Activated T-cell treated with anti-CD3 and anti-CD28 coated beads, Interleukin-2, amount 50 U/mL, for 24 hours (primary cell): ENCODE measurements at places on chromosomes 5 and 9.

GRCh38 chr9:68507130-68507805, 33.4 kb downstream of the TMEM252 start:
- DNase-seq, result no peak

- no peak for DNase-seq
Observed at GRCh38 chr5:57383093-57383861, 99.3 kb downstream of the ACTBL2 start.

DNA sequence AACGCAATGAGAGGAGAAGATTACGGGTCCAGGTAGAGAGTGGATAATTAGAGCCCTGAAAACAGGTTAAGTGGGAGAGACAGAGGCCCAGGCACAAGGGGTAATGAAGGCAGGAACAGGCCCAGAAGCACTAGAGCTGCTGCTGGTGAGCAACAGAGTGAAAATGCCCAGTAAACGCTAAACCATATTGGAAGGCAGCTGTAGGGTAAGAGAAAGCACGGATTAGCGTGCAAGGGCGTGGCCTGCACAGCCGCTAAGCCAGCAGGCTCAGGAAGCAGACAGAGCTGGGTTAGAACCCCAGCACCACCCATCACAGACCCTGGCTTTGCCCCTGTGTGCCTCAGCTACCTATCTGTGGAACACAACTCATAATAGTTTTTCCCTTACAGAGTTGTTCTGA, 93.2 kb downstream of the PAX5 start:
- no peak for DNase-seq

DNA sequence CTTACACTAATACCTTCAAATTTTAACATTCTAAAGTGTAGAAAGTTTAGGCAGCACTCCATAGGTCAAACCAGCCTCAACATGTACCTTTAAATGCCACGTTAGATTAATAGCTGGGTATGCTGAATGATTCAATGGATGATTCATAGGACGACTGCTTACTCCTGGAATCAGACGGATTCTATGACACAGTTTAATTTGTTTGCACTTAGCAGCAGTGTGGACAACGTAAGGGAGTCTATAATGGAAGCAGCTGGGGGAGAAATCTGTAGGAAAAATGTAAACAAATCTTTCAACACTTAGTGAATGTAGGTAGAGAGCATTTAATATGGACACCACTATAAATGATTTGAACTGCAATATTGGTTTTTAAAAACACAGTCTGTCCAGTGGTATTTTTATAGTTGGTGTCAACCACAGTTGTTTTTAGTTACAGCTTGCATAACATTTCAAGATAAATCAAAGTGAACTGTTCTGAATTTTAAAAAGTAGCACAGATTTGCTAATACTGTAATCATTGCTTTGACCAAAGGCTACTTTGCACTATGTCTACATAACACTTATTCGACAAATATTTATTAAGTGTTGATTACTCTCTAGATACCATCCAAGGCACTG, 701.5 kb upstream of the MEF2C start:
- DNase-seq, result no peak

DNA sequence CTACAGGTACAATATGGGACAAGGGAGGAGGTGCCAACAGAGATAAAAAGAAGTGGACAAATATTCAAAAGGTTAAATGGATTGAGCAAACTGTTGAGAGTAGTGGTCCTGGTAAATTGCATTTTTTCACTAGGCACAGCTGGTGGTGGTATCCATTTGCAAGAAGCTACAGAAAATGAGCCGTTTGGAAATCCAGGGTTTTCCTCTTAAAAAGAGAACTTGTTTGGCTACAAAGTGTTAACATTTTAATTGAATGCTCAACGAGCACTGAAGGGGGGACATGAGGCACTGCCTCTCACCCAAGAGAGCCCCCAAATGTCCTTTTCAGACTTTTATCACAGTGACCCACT, 491 bp upstream of the ZCCHC9 start:
- no peak for DNase-seq

DNA sequence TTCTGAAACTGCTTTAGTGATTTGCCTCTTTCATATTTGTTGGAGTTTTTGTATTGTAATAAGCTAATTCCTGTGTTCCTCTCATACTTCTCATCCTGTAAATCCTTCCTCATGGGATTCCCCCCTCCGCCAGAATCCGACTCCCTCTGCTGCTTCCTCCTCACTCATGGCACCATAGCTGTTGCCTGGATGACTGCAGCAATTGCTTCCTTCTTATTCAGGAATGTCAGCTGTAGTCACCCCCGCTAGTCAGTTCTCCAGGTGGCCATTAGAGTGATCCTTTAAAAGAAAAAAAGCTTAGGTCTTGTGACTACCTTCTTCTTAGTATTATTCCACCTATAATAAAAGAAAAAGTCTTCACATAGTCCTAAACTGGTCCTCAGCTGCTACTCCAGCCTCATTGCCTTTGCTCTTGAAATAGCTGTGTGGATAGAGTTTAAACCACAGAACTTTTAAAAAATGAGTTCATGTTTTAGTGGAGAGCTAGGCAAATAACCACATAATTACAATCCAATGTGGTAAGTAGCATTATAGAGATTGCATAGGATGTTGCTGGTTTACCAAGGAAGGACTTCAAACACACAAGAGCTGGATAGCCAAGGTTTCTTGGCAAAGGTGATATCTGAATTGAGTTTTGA, 227.3 kb downstream of the KDM4C start:
- no peak for DNase-seq

DNA sequence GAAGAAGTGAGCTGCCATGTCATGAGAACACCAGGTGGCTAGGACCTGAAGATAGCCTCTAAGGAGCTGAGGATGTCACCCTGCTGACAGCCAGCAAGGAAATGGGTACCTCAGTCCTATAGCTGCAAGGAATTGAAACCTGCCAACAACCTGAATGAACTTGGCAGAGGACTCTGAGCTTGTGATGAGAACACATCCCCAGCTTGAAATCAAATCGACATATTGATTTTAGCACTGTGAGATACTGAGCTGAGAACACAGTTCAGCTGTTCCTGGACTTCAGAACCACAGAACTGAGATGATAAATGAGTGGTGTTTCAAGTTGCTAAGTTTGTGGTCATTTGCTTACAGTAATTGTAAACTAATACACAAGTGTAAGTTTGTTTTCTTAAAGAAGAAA, 5.5 kb upstream of the RASEF start:
- no peak for DNase-seq

GRCh38 chr5:15719784-15720183, 219.8 kb downstream of the FBXL7 start:
- no peak for DNase-seq

GRCh38 chr9:83287021-83287420, 224.1 kb upstream of the RASEF start:
- no peak for DNase-seq

- DNase-seq, result peak; percentile 40
Observed at GRCh38 chr5:138979684-138980280, 104.6 kb upstream of the LRRTM2 start.

GRCh38 chr9:129202613-129203555, 24.8 kb upstream of the IER5L start:
- DNase-seq, result peak; percentile 97

DNA sequence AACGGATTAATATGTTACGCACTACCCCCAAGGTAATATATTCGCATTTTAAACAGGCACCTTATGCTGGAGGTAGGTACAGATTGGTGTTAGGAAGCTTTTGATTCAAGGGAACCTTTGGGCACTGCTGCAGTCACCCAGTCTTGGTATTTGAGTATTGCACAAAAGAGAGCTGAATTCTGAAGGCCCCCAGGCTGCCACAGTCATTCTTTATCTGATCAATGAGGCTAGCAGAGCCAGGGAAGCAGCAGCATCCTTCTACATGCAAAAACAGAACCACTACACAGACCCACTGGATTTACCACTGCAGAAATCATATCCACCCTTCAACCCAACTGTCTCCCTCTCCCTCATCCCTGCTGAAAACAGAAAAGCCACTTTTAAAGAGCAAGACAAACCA, 121.2 kb upstream of the GRIN3A start:
- DNase-seq, result no peak

DNA sequence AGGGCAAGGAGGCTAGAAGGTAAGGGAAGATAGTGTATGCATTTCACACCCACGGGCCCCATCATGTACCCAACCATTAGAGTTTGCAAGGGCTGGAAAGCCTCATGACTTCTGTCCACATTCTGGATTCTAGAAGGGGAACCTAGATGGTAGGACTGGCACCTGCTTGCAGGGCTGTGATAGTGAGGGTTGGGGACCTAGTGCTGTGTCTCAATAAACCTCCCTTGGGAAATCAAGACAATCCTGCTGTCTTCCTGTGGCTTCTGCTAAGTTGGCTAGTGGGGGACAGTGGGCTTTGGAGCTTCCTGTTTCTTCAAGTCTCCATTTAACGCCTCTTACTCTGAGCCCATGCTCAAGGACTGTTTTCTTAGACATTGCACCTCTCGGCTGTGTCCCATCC, 43.6 kb upstream of the SYNPO start:
- no peak for DNase-seq

GRCh38 chr5:14215901-14216300, 72.8 kb downstream of the TRIO start:
- DNase-seq, result no peak

- DNase-seq, result no peak
Observed at GRCh38 chr5:140363631-140364471, 3.9 kb downstream of the SLC4A9 start.

GRCh38 chr9:281741-282645, 67.3 kb downstream of the DOCK8 start:
- no peak for DNase-seq

DNA sequence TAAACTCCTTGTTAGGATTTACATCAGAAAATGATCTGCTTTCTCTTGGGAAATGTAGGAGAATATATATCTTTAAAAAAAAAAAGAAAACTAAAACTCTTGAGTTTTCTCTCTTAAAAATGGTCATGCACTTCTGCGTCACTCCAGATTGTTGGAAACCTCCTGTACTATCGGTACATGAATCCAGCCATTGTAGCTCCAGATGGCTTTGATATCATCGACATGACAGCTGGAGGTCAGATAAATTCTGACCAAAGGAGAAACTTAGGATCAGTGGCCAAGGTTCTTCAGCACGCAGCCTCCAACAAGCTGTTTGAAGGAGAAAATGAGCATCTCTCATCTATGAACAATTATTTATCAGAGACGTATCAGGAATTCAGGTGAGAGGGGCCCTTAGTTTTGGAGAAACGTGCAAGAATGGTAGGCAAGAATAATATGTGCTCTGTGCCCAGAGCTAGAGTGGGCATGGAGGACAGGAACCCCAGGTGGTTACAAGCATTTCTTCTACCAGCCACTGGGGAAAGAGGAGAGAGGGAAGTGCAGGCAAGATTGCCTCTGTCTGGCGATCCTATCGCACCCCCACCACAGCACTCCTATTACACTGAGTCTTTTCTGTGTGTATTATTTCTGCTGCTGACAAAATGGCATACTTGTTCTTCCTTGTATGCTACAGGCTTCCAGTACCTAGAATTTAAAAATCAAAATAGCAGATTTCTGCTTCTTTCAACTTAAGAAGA, 41.4 kb upstream of the F2R start:
- DNase-seq, result no peak

- DNase-seq, result no peak
Observed at GRCh38 chr5:53971551-53971950, 338.8 kb downstream of the ARL15 start.

- no peak for DNase-seq
Observed at GRCh38 chr9:100449420-100449819, 22.5 kb downstream of the MSANTD3 start.

GRCh38 chr5:175378444-175379028, 65.4 kb downstream of the DRD1 start:
- DNase-seq, result no peak

GRCh38 chr5:75412111-75412990, 75.3 kb downstream of the HMGCR start:
- DNase-seq, result no peak

- DNase-seq, result peak; percentile 71
Observed at GRCh38 chr5:139651853-139652787, 4.0 kb downstream of the CXXC5 start.

DNA sequence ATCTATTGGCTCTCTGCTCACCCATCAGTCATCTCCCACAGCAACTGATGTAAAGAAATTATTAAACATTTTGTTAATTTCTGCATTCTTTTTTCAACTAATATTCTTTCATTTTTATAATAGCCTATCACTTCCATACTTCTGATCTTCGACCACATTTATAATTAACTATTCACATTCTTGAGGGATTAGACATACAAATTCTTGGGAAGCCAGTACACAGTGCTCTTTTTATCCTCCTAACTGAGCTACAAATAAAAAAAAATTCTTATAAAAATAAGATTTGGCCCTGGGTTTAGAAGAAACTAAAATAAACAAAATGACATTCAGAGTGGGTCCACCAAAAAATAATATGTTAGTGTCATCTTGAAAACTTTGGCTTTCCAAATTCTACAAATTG, 103.7 kb upstream of the ITGA1 start:
- DNase-seq, result no peak

GRCh38 chr5:32027717-32028458, 146.2 kb downstream of the GOLPH3 start:
- DNase-seq, result no peak

DNA sequence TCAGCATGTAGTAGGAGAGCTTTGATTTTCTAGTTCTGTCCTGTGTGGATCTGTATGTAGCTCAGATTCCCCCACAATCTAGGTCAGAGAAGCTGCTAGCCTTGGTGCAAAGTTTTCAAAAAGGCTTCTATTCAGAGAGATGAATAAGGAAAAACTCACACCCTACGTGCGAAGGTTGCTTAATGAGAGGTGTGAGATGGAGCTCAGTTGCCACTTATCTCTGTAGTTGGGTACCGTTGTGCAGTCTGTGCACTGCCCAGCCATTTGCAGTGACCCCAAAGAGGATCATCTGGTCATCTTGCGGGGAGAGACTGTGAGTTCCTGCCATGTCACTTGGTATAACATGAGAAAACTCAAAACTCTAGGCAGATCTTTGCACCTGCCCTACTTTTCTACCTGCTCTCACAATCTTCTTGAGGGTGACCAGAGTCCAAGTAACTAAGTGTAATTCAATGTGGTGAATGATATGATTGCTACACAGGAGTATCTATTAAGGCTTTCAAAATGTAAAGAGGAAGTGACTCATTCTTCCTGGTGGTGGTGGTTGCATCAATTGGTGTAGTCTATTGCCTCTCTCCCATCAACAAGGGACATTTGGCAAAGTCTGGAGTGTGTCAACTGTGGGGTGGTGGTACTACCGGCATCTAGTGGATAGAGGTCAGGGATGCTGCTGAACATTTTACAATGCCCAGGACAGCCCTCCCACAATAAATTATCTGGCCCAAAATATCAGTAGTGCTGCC, 65.2 kb downstream of the TMC1 start:
- peak; percentile 35 for DNase-seq
